ENCODE measurements at places on chromosomes 13 and 19. TPM values are rescaled to one million over a fixed set of nuclear protein-coding genes. Genes with fewer than 3 reads are reported as not detected.

Gene VSIG10L
- 36.4 TPM for total RNA-seq

Gene ZNF700
- total RNA-seq: 13.9 TPM

Gene PDX1
- total RNA-seq: not detected

Gene APLP1
- total RNA-seq: 0.76 TPM

DNA sequence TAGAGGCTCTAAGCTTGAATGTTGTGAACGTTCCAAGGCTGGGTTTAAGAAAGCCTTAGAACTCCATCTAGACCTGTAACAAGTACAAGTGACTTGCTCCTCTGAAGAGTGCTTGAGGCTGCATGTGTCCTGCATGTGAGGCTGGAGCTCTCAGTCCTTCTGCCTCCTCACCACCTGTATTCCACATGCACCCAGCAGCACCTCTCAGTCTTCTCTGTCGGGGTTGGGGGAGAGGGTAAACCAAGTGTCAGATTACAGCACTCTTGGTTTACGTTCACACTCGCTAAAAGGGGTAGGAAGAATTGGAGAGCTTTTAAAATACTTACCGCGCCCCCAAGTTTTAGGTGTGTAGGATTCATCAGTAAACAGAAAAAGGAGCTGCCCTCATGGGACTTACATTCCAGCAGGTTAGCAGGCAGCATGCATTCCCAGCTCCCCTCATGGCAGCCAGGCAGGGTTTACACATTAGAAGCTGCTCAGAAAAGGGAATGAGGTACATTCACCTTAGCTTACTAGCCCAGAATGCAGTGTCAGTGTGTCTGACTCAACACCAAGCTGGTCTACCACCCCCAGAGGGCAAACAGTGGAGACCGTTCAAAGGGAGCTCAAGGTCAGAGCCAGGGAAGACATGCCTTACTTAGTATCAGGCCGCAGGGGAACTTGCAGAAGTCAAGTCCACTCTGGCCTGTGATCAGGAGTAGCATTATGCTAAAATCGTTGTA, 248.1 kb downstream of the PCCA start:
- DNase-seq: no peak

DNA sequence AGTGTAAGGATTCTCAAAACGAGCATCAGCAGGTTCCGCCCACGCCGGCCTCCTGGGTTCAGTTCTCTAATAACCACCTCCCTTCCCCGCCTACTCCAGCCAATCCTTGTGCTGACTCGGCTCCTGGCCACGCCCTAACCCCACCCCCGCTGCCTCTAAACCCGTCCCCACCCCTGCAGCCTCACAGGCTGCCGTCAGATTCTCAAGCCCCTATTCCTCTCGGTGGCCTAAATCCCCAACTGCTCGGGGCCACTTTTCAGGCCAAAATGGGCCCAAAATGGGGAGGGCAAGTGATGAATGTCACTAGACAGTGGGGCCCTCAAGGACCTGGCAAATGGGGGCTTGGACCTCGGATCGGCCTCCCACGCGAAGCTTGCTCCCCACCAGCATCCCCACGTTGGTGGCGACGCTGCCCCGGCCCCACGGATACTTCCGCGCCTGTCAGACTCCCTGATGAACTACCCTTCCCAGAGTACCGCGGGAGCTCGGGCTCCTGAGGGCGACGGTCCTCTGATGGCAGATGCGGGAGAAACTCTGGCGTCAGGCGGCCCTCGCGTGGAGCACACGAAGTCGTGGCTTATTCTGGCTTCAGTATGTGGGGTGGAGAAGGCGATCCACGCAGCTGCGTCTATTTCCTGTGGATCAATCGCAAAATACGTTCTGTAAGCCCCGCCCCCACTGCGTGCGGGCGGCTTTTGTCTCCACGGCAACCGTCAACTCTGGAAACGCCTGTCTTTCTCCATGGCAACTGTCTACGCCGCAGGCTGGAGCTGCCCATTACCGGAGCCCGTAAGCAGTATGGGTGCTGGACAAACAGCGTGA, 24.8 kb downstream of the ZNF473 start:
- peak; percentile 11 for DNase-seq

GRCh38 chr13:67071918-67072598, 158.1 kb downstream of the PCDH9 start:
- no peak for DNase-seq

DNA sequence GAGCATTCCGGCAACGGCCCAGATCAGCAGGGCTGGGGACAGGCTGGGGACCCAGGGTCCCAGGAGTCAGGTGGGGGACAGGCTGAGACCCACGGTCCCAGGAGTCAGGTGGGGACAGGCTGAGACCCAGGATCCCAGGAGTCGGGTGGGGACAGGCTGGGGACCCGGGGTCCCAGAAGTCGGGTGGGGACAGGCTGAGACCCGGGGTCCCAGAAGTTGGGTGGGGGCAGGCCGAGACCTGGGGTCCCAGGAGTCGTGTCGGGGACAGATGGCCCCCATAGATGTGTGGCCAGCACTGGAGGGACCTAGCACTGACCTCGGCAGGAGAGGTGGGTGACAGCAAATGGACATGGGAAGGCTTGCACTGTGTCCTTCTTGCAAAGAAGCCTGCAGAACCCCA, 39.7 kb upstream of the SOX1 start:
- DNase-seq: no peak

GRCh38 chr19:41398598-41398997, 980 bp downstream of the BCKDHA start:
- DNase-seq: no peak

GRCh38 chr19:2602391-2603181, 99.9 kb downstream of the GNG7 start:
- DNase-seq: no peak

GRCh38 chr13:29421118-29421517, 174.4 kb downstream of the SLC7A1 start:
- DNase-seq: no peak
